Pons (tissue), 1 donor: ENCODE measurements at places on chromosomes 13 and 19.
A peak's percentile ranks its signal among the peaks of the same experiment; 100 is the strongest.

- DNase-seq: no peak
These were observed 35.7 kb upstream of the FAM216B start for GRCh38 chr13:42745655-42746054.

GRCh38 chr13:48975101-48975855 lies 434 bp upstream of the FNDC3A start:
- peak; percentile 52 for DNase-seq

GRCh38 chr13:94914895-94915294 lies 202.6 kb upstream of the SOX21 start:
- DNase-seq: no peak

DNA sequence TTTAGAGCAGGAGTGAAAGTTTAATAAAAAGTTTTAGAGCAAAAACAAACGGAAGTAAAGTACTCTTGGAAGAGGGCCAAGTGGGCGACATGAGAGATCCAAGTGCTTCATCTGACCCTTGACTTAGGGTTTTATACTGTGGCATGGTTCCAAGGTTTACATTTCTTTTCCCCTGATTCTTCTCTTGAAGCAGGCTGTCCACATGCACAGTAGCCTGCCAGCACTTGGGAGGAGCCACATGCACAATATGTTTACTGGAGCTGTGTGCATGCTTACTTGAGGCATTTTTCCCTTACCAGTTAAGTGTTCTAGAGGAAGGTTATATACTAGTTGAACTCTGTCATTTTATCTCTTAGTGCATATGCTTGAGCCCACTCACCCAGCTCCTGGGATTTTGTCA lies 295.6 kb downstream of the TBC1D4 start:
- DNase-seq: no peak

DNA sequence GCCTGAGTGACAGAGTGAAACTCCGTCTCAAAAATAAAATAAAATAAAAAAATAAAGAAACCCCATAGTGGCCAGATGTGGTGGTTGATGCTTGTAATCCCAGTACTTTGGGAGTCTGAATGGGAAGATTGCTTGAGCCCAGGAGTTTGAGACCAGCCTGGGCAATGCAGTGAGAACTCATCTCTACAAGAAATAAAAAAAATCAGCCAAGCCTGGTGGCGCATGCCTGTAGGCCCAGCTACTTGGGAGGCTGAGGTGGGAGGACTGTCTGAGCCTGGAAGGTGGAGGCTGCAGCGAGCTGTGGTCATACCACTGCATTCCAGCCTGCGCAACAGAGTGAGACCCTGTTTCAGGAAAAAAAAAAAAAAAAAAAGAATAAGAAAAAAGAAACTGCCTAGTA lies 53.8 kb downstream of the ZNF627 start:
- no peak for DNase-seq

DNA sequence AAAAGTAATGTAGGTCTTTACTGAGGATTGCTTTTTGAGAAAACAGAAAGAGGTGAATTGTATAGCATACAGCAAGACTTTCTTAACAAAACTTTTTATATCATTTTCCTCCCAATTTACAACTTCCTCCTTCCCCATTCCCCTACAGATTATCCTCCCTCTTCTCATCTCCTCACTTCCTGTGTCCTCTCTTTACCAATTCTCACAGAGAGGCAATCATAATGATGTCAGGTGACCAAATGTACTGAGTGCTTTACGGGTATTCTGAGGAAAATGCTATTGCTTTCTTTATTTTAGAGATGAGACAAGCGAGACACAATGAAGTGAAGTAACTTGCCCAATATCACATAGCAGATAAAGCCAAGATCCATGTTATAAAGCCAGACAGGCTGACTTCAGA lies 1.7 kb upstream of the MTMR6 start:
- no peak for DNase-seq
